SHP77 (cell line): ENCODE measurements at places on chromosomes 1 and 21.
A peak's percentile ranks its signal among the peaks of the same experiment; 100 is the strongest.

DNA sequence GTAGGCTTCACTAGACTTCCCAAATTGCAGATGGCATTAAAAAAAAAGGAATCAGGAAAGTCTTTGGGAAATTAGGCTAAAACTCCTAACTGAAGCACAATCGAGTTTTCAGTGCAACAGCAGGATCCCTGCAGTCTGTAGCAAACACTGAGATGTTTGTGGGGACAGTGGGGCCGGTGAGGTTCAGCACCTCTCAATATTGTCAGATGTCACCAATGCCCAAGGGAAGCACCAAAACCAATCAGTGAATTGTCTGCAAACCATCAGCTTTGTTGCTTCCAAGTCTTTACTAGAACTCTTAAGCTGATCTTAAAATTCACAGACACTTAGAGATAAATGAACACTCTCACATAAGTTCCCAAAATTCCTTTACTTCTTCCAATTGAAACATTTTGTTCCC lies 2.6 kb downstream of the ERG start:
- no peak for DNase-seq

DNA sequence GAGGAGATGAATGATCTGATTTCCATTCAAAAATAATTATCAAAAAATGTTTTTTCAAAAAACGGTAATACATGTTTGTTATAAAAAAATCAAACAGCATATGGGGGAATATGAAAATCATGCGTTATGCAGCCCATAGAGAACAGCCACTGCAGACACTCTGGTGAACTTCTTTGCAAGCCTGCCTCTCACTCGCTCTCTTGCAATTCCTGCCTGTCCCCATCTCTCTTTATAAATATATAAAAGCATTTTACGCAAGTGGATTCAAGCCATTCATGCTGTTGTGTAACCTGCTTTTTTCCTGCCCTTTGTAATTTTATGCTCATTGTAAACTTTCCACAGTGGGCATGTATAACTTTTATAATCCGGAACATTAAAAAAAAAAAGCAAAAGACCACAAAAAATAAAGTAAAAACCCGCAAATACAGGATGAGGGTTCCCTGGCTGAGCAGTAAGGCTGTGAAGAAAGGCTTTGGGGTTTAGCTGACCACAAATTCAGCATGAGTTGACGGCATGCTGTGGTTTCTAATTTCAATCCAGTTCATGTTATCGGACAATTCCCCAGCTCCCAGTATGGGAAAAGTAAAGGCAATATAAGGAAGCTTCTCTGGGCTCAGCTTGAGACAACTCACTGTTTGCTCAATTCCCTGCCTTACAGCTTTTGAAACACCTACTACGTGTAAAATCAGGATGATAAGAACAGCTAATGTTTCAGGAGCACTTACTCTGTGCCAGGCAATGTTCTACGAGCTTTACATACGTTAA lies 52.8 kb upstream of the ZBTB40 start:
- no peak for DNase-seq

GRCh38 chr1:201503397-201504176 lies 3.3 kb downstream of the CSRP1 start:
- DNase-seq = peak; percentile 23

GRCh38 chr1:106717591-106717990 lies 338.9 kb upstream of the PRMT6 start:
- no peak for DNase-seq

DNA sequence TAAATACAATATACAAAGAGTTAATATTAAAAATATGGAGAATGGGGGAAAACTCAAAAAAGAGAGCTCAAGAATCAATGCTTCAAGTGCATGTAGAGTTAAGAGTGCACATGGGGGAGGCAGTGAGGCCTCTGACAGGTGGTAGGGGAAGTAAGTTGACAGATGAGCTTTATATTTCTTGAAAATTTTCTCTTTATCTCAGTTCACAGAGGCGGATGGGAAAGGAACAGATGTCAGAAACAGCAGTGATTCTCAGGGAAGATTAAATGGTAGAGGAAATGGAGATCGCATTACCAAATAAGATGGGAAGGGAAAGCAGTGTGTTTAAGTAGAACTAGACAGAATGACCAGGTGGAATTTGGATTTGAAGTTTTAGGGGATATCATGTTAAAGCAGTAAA lies 200.1 kb upstream of the C1orf105 start:
- DNase-seq = no peak

DNA sequence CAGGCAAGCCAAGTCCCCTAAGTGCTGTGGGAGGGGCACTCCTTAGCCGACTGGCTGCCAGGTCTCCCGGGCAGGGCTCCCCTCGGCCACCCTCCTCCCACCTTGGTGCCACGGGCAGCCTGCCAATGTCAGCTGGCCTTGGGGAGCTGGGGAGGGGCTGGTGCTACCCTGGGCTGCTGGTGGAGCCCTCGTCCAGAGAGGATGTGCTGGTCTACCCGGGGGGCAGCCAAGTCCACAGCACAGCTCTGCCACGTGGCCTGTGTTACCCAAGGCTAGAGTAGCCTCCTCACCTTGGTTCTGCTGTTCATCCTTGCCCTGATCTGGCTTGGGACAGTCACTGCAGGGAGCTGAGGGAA lies 42.9 kb downstream of the CRYAA start:
- peak; percentile 49 for DNase-seq

GRCh38 chr1:33818071-33818470 lies 45.8 kb upstream of the HMGB4 start:
- no peak for DNase-seq

DNA sequence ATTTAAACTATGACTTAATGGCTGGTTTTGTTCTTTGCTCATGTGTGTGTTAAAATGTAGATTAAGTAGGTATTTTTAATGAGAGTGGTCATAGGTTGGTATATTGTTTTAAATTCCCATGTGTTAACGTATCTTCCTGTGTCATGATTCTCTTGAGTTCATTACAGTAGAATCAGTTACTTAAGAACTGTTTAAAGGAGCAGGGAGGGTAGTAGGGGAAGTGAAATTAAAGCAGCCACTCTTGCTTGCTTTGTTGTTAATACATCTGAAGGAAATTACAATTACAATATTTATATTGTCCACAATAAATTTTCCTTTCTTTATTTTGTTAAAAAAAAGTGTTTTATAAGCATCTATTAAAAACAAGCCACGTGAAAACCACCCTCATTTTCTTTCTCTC lies 119.2 kb upstream of the KIAA1614 start:
- DNase-seq = no peak

- no peak for DNase-seq
Measured at GRCh38 chr1:25958465-25958864, 39.4 kb downstream of the PAFAH2 start.

DNA sequence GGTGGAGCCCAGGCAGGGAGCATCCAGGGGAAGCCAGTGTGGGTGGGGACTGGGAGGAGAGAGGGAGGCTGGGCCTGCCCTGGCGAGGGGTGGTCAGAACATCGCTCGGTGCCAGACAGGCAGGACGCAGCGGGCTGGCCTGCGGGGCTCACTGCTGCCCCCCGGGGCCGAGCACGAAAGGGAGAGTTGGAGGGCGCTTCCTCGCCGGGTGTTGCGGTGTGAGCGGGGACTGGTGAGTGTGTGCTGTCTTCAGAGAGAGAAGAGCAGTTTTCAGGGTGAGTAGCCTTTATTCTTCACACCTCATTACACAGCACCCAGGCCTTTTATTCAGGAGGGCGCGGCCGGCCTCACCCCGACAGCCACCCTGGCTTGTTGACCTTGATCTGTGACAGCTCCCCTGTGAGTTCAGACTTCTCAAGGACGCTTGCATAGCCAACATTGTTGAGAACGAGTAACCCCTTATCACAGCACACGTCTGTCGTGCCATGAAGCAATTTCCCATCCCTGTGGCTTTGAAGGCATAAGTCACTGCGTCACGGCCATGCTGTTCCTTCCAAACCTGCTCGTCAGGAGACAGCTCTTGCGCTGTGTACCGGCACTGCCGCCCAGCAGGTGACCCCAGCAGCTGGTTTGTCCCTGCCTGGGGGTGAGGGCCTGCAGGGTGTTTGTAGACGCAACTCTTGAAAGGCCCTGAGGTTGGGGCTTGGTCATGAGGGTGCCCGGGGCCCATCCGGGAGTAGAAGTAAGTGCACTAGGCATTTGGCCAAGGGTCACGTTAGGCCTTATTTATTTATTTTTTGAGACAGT lies 54.6 kb downstream of the PRKCZ start:
- peak; percentile 77 for DNase-seq

DNA sequence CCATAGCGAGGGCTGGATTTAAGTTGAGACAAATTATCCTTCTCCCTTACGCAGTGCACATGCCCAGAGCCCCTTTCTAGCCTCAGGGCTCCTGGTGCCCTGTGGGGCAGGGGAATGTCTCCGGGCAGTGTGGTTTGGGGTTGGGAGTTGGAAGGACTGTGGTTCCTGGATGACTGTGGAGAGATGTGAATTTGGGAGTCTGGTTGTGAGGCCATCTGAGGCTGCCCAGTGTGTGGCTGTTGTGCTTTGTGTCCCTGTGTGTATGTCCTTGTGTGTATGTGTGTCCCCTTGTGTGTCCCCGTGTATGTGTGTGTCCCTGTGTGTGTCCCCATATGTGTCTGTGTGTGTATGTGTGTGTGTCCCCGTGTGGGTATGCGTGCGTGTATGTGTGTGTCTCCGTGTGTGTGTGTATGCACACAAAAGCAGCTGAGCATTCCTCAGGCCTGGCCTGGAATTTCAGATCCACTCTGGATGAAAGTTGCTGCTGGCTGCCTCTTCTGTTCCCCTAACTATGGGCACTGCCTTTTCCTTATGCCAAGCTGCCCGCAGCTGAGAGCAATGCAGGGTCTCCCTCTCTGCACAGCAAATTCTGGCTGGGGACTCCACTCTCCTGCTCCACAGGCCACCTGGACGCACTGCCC lies 65.4 kb downstream of the UBIAD1 start:
- DNase-seq = no peak

DNA sequence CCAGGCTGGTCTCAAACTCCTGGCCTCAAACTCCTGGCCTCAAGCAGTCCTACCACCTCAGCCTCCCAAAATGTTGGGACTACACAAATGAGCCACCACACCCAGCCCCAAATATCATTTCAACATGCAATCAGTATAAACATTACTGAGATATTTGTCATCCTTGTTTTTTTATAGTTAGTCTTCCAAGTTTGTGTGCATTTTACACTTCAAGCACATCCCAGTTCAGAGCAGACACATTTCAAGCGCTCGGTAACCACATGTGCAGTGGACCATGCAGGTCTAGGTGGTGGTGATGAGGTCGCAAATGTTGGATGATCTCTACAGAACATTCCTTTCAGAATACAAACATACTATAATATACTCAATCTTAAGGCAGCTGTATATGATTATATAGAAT lies 23.8 kb upstream of the APP start:
- no peak for DNase-seq
